ENCODE measurements at places on chromosomes 11 and 22.

- DNase-seq, result no peak
Measured at GRCh38 chr11:57938351-57938750, 85.3 kb upstream of the OR9Q1 start.

DNA sequence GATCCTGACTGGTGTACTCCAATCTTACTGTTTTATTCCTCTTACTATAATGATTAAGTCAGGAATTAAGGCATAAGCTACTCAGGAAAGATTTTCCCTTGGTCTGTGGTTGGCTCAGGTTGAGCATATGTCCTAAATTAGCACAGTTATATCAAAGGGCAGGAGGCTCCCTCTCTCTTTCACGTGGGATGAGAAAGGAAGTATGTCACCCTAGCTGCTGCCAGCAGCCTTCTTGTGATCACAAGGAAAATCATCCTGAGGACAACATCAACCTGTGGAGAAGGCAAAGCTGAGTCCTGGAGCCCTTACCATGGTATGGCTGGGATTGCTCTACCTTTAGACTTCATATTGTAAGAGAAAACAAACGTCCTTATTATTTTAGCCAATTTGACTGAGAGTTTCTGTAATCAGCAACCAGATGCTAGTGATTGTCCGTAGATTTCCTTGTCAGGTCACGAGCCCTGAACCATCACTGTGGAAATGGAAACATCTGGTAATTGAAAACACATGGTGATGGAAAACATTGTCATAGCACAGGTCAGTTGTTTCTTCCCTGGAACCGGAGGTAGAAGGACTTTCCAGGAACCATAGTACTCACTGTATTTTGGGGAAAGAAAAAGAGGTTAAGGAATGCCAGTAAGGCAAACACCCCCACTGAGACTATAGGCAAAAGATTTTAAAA lies 40.6 kb upstream of the DEUP1 start:
- DNase-seq, result no peak

DNA sequence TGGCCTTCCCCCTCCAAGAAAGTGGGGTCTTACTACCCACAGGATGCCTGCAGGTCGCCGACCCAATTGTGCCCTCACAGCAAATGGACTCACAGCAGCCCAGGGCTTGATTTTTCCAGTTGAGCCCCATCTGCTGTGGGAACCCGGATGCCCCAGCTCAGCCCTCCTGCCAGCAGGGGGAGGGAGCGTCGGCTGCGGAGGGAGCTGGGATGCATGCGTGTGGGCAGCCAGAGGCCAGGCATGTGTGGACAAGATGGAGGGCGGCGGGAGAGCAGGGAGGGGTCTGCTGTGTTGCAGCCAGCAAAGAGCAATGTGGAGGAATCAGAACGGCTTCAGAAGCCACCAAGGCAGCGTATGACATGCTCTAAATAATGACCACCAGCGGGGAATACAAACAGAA lies 41.0 kb upstream of the EIF3D start:
- DNase-seq, result no peak

- no peak for DNase-seq
Measured at GRCh38 chr11:81303038-81303664, 1430.5 kb downstream of the FAM181B start.

GRCh38 chr11:117328375-117329010 lies 839 bp downstream of the CEP164 start:
- peak; percentile 8 for DNase-seq

DNA sequence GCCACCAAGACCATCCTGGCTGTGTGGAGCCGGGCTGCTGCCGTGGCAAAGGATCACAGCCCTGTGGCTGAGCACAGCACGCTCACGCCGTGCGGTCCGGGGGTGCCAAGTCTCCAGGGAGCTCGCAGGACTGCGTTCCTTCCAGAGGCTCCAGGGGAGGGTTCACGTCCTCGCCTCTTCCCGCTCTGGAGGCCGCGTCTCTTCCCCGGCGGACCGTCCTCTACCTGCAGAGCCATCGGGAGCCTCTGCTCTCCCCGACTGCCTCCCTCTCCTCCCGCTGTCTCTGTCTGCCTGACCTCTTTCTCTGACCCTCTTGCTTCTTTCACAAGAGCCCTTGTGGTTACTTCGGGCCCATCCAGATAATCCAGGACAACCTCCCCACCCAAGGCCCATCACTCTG lies 11.4 kb upstream of the MUC5AC start:
- DNase-seq, result no peak

GRCh38 chr11:110362971-110363509 lies 66.6 kb upstream of the RDX start:
- DNase-seq, result peak; percentile 16

GRCh38 chr11:34274712-34275398 lies 83.0 kb downstream of the ABTB2 start:
- DNase-seq, result no peak

- no peak for DNase-seq
Measured at GRCh38 chr11:122360875-122361274, 244.9 kb upstream of the BLID start.

- DNase-seq, result no peak
Measured at GRCh38 chr11:106495046-106495445, 417.6 kb downstream of the AASDHPPT start.

DNA sequence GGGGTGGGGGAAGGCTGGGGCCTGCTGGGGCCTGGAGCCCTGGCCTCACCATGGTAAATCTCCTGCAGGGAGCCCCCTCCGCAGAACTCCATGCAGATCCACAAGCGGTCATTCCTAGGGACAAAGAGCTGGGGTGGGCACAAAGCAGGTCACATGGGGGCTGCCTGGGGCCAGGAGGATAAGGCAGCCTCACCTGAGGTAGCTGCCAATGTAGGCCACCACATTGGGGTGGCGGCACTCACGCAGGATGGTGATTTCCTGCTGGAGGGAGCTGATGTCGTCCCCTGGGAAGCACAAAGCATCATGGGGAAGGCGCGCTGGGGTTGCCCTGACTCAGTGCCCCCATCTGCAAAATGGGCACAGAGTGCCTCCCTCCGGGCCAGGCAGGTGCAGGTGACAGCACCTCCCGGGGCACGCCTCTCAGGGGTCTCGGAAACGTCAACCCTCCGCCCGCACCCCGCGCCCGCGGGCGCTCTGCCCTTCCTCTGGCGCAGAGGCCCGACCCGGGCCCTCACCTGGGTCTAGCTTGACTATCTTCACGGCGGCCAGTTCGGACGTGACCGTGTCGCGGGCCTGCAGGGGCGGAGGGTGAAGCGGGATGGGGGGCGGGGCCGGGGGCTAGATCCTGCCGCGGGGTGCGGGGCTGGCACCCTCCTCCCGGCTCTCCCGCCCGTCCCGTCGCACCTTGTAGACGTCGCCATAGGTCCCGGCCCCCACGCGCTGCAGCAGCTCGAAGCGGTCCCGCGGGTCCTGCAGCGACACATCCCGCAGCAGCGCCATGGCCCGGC lies 450 bp downstream of the MAP4K2 start:
- no peak for DNase-seq
